ENCODE measurements at places on chromosomes 7 and 10.

- DNase-seq: no peak
Measured at GRCh38 chr7:98808751-98809460, 60.9 kb downstream of the TMEM130 start.

DNA sequence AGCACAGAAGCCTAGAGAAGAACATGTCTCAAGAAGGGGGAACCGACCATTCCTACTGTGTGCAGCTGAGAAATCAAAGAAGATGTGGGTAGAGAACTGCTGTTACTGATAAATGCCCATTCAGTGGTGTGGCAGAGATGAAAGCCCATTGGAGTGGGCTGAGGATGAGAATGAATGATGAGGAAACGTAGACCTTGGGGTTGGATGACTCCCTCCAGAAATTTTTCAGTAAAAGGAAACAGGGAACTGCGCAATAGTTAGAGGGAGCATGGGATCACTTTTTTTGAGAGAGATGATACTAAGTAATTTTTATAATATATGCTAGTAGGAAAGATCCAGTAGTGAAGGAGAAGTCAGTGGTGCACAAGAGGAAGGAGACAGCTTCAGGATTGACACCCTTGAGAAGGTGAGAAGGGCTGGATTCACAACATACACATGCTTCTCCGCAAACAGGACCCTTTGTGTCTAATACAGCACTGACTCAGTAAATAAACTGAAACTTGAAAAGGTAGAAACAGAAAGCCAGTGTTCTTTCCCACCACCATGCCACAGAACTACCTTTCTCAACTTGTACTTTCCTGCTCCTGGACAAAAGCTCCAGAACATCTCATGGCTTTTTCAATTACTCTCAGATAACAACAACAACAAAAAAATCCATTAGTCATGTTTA lies 104.7 kb upstream of the IL6 start:
- DNase-seq: no peak

GRCh38 chr7:155283565-155284194 lies 14.0 kb upstream of the INSIG1 start:
- no peak for DNase-seq

GRCh38 chr7:155699180-155699579 lies 54.7 kb downstream of the RBM33 start:
- no peak for DNase-seq

DNA sequence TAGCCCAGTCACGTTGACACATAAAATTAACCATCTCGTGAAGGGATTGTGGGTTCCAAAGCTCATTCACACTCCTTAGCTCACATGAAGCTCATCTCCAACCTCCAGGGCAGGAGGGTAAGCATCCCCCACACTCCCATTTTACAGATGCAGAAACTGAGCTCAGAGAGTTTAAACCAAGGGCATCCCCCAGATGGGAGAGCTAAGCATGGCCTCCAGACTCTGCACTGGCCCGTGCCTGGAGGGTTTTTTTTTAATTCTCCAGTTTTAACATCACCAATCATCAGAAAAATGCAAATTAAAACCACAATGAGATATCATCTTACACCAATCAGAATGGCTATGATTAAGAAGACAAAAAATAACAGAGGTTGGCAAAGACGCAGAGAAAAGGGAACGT lies 53.3 kb upstream of the TCF7L2 start:
- DNase-seq: no peak

GRCh38 chr7:30423788-30424505 lies 54.6 kb downstream of the NOD1 start:
- no peak for DNase-seq

Data from eye (tissue), 1 donor.